ENCODE measurements at places on chromosomes 3 and 15.

DNA sequence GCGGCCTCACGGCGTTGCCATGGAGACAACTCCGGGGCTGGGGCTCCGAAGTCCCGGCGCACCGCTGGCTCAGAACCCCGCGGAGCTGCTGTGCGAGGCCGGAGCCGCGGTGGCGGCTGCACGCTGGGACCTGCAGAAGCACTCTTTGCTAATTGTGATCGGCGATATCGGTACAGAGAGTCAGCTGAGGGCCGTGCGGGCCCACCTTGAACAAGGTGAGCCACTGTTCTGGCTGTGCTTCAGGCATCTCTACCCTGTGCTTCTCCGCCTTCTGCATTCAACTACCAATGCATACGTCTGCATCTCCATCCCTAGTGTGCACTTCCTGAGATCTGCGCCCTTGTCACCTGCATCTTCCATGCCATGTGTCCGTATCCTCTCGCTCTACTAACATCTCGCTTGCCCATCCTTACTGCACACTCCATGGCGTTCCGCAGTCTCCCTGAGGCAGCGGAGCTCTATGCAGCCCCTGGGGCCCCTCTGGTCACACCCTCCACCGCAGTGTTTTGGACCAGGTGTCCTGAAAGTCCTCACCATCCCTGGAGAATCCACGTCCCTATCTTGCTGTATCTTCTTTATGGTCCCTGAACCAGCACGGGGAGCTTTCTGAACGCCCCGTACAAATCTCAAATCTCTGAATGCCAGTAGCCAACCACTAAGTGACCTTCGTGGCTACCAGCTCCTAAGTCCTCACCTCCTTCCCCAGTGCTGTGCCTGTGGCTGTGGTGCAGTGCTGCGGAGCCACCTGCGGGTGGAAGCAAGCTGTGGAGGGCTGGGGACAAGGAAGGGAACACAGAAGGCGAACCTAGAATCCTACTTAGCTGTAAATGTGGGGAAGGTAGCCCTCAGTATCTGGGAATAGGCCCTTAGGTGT lies 6.2 kb upstream of the MAP1A start:
- no peak for DNase-seq

DNA sequence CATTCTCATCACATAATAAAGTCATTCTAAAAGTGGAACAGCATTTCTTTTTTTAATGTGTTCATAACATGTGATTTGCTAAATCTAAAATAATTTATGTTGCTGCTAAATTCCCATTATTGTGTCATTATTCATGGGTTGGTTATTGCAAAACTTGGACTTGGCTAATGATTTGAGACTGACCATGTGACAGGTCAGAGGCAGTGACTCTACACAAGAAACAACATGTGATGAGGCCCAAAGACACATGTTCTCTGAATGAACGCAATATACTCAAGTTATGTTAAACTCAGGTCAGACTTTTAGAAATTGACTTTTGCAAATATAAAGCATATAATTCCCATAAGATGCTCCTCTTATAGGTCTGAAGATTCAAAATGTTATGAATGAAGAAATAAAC lies 566.1 kb downstream of the TBL1XR1 start:
- DNase-seq, result no peak

DNA sequence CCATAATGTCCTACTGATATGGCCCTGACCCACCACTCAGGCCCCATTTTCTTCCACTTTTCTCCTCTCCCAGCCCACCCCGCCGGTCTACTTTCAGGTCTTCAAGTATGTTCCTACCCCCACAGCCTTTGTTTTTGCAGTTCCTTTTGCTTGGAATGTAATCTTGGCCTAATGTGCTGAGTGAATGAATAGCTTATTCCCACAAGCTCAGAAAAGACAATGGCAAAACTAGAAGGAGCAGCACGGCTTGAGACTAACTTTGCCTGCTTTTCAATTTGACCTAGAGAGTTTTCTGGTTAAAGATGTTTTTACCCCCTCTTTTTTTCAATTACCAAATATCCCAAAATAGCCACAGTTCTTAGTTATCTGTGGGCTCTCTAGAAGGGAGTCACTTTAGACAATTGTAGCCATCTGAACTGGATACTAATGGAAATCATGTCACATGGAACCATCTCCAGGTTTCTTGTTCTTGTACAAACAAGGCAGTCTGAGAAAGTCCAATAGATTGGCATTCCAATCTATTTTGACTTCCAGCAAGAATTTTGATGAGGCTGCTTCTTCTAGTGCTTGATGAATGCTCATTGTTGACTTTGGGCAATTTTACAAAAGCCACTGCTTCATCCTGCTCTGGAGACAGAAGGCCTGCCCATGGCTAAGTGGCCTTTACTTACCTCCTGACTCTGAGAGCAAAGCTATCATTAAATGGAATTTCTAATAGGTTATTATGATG lies 16.3 kb upstream of the LMCD1 start:
- DNase-seq, result no peak

- no peak for DNase-seq
Observed at GRCh38 chr3:50164481-50164880, 9.4 kb downstream of the SEMA3F start.

- no peak for DNase-seq
Observed at GRCh38 chr3:134320749-134321148, 53.5 kb downstream of the AMOTL2 start.

GRCh38 chr15:95293456-95294031 lies 1037.0 kb upstream of the NR2F2 start:
- no peak for DNase-seq

DNA sequence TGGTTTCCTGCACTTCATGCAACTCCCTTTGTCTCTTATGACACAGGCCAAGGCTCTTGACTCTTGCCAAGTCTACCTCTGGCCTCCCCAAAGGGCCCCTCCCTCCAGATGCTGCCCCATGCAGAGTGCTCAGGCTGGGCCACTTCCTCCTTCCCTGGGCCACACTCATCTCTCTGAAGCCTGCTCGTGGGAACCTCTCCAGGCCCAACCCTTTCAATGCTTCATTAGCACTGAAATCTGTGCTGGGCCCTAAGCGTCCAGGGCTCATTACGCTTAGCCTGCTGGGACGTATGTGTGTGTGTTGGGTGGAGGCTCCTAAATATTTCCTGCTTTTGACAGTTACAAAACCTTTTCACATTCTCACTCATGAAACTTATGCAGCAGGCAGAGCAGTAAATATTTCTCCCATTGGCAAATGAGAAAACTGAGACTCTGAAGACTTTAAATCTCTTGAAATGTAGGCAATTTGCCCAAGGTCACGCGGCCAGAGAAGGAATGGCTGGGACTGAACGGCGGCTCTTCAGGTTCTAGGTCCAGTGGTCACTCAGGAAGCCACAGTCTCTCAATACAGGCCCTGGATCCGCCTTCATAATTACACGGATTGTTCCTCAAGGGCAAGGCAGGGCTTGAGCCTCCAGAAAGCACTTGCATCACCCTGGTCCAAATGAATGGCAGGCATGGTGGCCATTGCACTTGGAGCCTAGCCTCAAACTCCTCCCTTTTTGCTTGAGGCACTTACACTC lies 241.7 kb upstream of the HES1 start:
- DNase-seq, result no peak

DNA sequence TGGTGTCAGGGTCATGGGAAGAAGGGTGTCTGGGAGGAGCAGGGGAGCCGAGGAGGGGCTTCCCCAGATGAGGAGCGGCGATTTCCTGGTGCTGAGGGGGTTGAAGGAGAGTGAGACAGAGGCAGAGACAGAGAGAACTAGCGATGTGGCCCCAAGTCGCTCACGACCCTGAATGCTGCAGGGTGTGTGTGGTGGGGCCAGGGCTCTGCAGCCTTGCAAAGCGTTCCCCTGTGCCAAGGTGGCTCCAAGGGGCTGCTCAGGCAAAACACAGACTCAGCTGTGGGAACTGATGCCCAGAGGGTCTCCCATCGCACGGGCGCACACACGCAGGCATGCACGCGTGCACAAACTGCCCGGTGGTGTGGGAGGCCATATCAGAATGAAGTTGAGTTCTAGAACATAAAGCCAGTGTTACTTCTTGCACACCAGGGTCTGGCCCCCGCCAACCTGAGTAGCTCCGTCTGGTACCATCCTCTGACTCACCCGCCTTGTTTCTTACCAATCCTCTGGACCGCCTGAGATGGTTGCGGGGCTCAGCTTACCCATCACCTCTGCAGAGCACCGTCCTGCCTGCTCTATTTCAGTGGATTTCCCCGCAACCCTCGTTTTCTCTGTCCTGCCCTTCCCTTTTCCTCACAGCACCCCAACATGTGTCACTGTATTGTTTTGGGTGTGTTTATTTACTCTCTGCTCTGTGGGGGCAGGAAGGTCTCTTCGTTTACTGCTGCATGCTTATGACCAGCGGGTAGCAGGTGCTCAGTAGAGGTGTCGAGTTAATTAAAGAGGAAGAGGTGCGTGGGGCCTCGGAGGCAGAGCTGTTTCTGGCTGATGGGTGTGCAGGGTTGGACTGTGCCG lies 4.5 kb downstream of the MELTF start:
- DNase-seq, result no peak

- no peak for DNase-seq
Observed at GRCh38 chr3:106281221-106281620, 412.4 kb upstream of the CBLB start.

GRCh38 chr3:23664459-23664858 lies 141.3 kb upstream of the UBE2E1 start:
- no peak for DNase-seq

- no peak for DNase-seq
Observed at GRCh38 chr3:34038131-34038530, 239.7 kb downstream of the PDCD6IP start.

DNA sequence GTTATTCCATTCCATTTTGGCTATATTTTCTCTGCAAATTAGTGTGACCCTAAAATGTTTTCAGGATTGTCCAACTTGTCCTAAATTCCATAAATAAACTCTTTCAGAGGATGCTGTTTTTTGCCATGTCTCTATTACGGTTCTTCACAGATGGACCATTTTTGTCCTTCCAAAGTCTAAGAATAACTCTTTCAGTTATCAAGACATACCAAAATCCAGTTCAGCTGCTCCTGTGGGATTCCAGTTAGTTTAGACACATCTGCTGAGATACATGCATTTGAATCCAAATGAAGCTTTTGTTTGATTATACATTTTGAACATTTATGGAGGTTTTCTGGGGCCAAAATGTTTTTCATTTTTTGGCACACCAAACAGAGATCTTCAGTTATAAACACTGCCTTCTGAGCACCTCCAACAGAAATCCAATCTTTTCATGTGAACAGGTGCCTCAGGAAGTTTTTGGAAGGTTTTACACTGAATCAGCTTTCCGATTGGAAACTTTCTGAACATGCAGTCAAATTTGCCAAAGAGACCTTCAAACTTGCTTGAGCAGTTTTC lies 80.7 kb downstream of the TIGIT start:
- DNase-seq, result no peak

GRCh38 chr3:147890114-147890513 lies 480.9 kb downstream of the ZIC1 start:
- DNase-seq, result no peak

GRCh38 chr15:79738143-79738542 lies 158.7 kb downstream of the MTHFS start:
- no peak for DNase-seq

DNA sequence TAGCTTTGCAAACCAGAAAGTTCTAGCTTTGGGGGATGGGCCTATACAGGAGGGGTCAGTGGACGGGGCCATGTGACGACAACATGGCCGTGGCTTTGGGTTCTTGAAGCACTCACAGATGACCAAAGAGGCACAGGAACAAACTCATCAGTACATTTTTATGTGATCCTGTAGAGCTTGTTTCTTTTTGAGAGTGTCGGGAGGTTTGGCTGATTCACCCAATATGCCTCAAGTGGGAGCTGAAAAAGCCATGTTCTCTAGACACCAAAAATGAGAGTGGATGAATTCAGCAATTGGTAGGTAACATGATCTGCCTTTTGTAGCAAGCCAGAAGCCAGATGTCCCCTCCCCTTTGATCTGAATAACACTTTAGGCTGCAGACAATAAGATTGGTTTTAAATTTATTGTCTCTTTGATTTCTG lies 30.1 kb downstream of the GREM1 start:
- DNase-seq, result no peak

- no peak for DNase-seq
Observed at GRCh38 chr3:133112666-133113065, 74.5 kb downstream of the TMEM108 start.

GRCh38 chr15:92076541-92076940 lies 223.0 kb downstream of the SLCO3A1 start:
- DNase-seq, result no peak

DNA sequence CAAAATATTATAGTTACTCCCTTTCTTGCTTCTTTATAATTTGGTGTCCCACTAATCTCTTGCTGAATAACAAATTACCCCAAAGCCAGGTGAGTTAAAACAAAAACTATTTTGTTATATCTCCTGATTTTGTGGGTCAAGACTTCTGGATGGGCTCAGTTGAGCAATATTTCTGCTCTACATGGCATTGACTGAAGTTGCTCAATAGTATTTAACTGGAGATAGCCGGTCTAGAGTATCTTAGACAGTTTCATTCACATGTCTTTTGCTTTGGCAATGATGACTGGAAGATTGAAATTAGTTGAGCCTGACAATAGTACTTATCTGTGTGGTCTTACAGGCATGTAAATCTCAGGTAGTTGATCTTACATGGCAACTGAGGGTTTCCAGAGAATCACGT lies 51.0 kb upstream of the TP63 start:
- DNase-seq, result no peak

- DNase-seq, result no peak
Observed at GRCh38 chr3:42441791-42442190, 31.4 kb upstream of the LYZL4 start.

DNA sequence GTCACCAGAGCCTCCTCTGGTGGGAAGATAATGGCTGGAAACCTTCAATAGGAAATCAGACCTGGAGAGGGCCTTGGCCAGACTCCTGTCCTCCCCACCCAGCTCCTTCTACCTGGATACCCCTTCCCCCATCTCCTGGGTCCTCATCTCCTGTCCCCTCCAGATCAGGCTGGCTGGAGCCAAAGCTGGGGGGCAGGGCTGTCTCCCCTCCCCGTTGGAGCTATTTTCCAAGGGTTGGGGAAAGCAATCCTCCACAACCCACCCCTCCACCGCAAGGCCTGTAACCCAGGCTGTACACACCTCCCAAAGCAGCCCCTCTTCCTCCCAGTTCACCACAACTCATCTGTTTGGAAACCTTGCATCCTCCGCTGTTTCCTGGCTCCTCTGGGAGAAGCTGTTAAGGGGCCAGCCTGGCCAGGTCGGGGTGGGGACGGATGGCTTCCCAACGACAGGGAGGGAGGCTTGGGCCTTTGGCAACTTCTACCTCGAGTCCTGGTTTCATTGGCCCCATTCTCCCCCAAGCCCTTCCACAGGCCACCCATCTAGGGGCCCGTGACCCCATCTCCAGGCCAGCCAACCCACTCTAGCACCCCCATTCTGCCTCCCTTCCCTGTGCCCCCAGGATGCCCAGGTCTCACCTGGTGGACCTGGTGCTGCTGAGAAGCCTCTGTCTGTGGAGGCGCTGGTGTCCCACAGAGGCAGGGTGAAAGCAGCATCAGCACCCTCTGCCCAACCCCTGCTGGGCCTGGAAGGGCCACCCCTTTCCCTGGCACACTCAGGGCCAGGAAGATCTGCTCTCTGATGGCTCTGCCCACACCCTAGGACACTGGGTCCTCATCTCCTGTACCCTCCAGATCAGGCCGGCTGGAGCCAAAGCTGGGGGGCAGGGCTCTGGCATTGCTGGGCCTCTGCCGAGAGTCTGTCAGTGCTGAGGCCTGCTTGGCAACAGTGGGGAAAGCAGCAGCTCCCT lies 22.1 kb upstream of the GOLGA6C start:
- no peak for DNase-seq

- DNase-seq, result no peak
Observed at GRCh38 chr3:187590861-187591576, 79.2 kb downstream of the SST start.

- DNase-seq, result no peak
Observed at GRCh38 chr3:48243886-48244285, 3.0 kb downstream of the ZNF589 start.
